Neural progenitor cell (in vitro differentiated cells): ENCODE measurements at places on chromosomes 6 and 20. TPM values are rescaled to one million over a fixed set of nuclear protein-coding genes. Genes with fewer than 3 reads are reported as not detected.

WFDC5 gene
- total RNA-seq = not detected in 2 replicates

GSTA2 gene
- total RNA-seq = not detected in 2 replicates

DST gene
- 225 and 259 TPM in 2 replicates for total RNA-seq

GRCh38 chr6:161676586-161676985 is 402.7 kb upstream of the AGPAT4 start:
- no peaks in the 10 kb centered on the region for H3K36me3 ChIP-seq
- no peak overlapping the region for H3K4me3 ChIP-seq
- no peak for DNase-seq

DNA sequence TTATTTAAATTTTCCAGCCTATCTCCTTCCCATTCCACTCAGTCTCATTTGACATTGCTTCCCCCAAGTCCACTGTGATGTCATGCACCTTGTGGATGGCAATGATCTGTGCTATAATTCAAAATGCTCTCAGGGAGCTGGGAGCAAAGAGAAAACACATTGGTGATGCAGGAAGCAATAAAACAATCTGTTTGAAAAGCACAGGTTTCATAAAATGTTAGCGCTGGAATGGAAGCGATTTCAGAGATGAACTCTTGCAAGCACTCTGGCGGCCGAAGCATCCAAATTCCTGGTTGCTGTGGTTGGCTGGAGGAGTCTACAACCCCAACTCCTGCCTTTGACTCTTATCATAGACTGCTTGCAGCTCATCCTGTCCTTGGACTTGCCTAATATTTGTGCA is 167.0 kb downstream of the GMPR start:
- no peak overlapping the region for H3K27ac ChIP-seq
- H3K36me3 ChIP-seq = no peaks in the 10 kb centered on the region
- DNase-seq = no peak
- no peaks in the 10 kb centered on the region for H3K4me1 ChIP-seq

- no peak overlapping the region for H3K27ac ChIP-seq
- DNase-seq = no peak
- no peaks in the 10 kb centered on the region for H3K27me3 ChIP-seq
- H3K4me1 ChIP-seq = peaks cover 10% of the 10 kb centered on the region
- H3K4me3 ChIP-seq = no peak overlapping the region
These were observed 773.9 kb upstream of the MMS22L start for GRCh38 chr6:98056955-98057354.
